ENCODE measurements at places on chromosomes 2 and 18.

DNA sequence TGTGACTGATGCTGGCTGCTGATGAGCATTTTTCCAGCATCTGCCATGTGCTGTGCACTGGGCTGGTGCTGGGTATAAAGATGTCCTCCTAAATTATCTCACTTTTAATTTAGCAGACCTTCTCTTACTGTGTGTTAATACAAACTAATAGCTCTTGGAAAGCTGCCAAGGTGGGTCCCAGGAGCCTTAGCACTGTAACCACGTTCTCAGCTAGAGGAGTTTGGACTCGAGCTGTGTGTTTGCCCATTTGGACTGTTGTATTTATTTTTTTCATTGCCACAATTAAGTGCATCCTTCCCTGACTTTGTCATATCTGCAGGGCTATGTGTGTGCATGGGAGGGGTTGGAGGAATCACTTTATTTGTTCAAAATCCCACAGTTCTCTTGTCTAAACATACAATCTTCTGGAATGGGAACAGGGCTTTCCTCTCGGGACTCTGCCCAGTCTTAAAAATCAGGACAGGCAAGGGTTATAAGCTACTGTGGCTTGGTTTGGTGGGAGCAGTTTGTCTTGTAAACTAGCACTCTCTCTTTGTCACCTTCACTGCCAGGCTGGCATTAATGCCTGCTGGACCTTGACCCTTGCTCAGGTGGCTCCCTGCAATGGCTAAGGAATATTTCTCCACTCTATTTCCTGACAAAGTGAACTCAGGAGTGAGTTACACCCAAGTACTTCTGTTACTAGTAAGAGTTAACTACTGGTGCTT is 129.7 kb upstream of the MGAT5 start:
- no peak for DNase-seq

DNA sequence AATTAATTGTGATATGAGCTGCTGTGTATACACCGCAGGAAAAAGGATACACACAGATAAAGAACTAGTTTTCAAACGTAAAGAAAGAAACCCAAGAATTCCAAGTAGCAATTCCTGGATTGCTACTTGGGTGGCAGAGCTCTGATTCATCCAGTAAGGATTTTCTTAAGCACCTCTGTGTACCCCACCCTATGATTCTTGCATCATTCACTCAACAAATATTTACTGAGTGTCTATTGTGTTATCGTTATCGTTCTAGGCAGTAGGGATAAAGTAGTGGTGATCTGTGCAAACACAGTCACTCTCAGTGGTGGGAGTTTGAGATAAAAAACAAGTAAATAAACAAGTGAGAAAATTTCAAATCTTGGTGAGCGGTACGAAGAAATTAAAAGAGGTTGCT is 4.9 kb upstream of the TMEM200C start:
- DNase-seq = no peak

- peak; percentile 41 for DNase-seq
These were observed 22.2 kb upstream of the TMEM87B start for GRCh38 chr2:112032689-112033465.

DNA sequence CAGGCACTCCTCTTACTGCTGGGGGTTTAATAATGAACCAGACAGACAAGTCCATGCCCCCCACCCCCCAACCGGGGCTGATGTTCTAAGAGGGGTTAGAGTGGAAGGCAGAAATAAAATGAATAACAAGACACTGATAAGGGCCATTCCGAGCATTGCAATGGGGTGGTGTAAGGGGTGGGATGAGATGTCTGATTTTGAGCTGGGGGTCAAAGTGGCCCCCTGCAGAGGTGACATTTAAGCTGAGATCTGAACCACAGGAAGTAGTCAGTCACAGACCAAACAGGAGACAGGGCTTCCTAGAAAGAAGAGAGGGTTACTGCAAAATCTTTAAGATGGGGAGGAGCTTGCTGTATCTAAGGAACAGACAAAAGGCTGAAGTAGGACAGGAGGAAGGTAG is 180.6 kb upstream of the SH3BP4 start:
- no peak for DNase-seq

- DNase-seq = no peak
These were observed 245.4 kb downstream of the ATAD2B start for GRCh38 chr2:23681356-23682140.

DNA sequence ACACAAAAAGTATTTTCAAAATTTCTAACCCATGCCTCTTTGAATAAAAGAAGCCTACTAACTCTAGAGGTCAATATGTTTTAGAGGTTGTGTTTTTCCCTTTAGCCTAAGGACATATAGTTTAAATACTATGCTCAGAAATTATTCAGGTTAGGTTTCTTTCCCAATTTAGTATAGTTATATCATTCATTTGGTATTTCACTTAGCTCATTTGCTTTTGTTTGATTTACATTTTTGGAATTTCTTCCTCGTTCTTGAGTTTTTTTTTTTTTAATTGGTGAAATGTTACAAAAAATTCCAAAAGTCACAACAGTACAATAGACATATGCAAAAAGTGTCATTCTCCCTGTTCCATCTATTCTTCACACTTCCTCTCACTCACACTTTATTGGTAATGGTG is 371.3 kb upstream of the TNP1 start:
- DNase-seq = no peak

- DNase-seq = no peak
These were observed 37.1 kb upstream of the FEZ2 start for GRCh38 chr2:36634981-36635597.

DNA sequence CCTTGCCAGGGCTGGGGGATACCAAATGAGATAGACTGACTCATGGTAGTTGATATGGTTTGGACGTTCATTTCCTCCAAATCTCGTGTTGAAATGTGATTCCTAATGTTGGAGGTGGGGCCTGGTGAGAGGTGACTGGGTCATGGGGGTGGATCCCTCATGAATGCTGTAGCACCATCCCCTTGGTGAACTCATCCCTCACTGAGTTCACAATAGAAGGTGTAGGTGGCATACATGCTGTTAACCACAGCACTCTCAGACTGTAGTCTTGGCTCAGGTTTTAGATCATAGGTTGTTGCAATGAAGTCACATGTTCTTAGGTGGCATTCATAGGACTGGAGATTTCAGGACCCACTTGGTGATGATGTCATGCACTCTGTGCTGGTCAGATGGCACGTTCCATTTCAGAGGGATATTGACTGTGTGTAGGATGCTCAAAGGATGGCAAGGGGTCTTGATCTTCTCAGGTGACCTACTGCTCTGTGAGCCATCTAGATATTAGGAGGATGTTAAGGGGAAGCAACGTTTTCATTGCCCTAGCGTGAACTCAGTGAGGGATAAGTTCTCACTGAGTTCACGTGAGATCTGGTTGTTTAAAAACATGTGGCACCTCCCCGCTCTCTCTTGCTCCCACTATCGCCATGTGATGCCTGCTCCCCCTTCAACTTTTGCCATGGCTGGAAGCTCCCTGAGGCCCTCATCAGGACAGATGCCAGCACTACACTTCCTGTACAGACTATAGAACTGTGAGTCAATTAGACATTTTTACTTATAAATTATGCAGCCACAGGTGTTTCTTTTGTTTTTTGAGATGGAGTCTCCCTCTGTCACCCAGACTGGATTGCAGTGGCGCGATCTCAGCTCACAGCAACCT is 73.8 kb upstream of the ACAA2 start:
- DNase-seq = no peak

DNA sequence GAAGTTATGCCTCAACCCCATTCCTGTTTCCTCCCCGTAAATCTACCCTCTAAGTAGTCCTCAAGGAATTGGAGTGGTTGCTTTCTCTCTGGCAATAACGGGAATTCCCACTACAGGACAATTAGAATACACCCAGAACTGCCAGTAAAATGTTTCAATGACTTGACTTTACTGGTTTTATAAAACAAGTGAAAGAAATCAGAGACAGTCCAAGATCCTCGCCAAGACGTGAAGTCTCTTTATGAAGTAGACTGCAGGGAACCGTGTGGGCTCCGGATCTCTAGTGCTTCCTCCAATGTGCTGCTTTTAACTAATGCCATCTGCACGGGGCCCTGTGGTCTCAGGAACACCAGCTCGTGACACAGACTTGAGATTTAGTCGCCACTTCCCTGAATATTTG is 101.4 kb downstream of the CPO start:
- DNase-seq = no peak

- no peak for DNase-seq
These were observed 41.2 kb downstream of the RPL37A start for GRCh38 chr2:216539791-216540241.

- no peak for DNase-seq
These were observed 134.5 kb downstream of the NCK2 start for GRCh38 chr2:105879106-105879802.

DNA sequence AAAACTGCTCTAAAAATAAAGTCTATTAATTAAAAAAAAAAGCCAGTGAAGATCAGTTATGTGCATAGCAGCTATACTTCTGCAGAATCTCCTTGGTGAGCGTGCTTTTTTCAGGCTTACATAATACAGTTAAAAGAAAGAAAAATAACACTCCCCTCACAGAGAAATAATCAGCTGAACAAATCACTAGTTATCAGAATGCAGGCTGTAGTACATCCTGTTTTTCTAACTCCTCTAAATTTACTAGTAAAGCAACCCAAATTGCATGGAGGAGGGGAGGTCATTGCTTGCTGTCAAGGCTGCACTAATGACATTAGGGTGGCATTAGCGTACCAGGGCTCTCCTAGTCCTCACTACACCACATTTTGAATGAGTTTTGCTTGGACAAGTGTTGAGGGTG is 192.2 kb downstream of the PLCL1 start:
- DNase-seq = no peak

DNA sequence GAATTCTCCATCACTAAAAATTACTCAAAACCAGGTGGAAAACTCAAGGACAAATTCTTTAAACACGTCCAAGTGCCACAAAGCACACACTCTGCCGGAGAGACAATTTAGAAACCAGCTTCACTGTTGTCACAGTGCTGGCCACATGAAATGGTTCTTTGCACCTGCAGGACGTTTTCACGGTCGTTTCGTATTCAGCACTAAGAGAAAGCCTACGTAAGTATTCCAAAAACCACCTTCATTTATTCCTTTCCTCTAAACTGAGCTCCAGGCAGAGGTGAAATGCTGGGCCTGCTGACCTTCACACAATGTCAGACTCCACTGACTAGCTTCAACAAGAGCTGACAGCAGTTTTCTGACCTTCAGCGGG is 680 bp downstream of the ATP5F1A start:
- no peak for DNase-seq

DNA sequence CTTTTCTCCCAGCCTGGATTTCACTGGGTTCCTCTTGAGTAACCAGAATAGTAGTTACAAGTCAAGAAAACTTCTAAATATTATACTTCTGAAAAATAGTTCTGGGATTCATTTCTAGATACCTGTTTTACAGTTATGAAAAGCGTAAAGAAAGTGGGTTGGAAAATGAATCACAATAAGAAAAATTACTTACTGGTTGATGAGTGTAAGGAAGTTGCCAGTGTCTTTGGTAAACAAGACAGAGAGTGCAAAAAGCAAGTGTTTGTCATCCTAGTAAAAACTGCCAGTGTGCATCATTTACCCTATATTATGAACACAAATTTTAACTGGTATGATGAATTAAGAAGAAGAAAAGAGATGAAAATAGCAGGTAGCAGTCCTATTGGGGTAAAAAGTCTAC is 88.9 kb downstream of the R3HDM1 start:
- DNase-seq = no peak

DNA sequence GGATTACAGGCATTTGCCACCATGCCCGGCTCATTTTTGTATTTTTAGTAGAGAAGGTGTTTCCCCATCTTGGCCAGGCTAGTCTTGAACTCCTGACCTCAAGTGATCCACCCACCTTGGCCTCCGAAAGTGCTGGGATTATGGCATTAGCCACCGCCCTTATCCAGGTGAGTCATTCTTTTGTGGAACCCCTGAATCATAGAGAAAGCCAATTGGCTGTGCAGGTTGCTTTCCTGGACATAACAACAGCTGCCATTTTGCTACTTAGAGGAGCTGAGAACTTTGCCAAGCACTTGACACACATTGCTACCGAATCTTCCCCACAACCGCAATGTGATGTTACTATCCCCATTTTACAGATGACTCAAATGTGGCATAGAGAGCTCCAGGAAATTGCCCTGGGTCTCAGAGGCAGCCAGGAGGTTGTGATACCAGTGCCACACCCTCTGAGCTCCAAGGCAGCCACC is 36.0 kb downstream of the SETBP1 start:
- no peak for DNase-seq

DNA sequence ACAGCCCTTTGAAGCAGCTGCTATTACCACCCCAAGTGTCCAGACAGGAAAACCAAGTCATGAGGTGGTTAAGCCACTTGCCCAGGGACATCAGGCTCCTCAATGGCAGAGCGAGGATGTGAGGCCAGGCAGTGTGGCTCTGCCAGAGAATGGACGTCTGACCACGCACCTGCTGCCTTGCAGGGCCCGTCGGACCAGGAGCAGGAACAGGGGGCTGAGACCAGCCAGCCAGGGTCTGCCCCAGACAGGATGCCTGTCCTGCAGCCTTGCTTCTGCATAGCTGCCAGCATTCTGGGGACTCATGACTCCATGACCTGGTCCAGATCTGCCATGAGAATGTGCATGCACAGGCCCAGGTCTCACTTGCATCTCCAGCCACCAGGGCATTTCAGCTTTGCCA is 52.0 kb downstream of the BCL2L11 start:
- no peak for DNase-seq

- no peak for DNase-seq
These were observed 27.6 kb downstream of the BCL2L11 start for GRCh38 chr2:111148225-111148873.

DNA sequence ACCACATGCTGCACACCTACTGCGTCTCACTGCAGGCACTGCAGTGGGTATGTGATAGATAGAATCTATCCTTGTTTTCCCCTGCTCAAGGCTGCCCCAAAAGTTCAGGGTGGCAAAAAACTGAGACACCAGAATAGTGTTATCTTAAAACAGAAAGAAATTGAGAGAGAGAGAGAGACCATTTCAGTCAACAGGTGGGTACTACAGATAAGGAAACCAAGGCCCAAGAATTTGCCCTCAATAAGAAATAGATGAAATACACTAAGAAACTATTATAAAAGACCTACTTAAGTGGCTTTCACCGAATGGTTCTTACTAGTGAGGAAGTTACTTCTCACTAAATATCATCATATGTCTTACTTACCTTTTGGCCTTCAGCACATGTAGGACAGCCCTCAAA is 27.9 kb downstream of the EPG5 start:
- no peak for DNase-seq

GRCh38 chr18:4074647-4075046 is 380.5 kb downstream of the DLGAP1 start:
- DNase-seq = no peak

GRCh38 chr2:55073000-55073983 is 23.0 kb upstream of the RTN4 start:
- no peak for DNase-seq

- no peak for DNase-seq
These were observed 1165.5 kb upstream of the SLC39A10 start for GRCh38 chr2:194491409-194492115.
